NCI-H2029 (cell line): ENCODE measurements at places on chromosomes 12 and 14.

DNA sequence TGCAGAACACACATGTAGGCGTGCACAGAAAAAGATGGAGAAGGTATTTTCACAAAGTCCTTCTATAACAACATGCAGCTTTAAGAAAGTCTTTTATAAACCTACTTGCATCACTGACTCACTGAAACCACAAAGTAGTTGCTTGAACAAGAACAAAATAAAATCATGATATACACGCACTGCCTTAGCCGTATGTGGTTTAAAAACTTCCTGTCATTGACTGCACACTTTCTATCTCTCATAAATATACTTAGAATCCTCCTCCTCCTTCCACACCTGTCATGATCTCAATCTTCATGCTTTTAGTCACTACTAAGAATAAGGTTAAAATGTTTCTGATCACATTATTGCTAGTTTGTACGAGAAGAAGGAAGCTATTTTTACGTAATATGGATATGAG lies 31.8 kb upstream of the RAD51AP1 start:
- DNase-seq, result no peak

DNA sequence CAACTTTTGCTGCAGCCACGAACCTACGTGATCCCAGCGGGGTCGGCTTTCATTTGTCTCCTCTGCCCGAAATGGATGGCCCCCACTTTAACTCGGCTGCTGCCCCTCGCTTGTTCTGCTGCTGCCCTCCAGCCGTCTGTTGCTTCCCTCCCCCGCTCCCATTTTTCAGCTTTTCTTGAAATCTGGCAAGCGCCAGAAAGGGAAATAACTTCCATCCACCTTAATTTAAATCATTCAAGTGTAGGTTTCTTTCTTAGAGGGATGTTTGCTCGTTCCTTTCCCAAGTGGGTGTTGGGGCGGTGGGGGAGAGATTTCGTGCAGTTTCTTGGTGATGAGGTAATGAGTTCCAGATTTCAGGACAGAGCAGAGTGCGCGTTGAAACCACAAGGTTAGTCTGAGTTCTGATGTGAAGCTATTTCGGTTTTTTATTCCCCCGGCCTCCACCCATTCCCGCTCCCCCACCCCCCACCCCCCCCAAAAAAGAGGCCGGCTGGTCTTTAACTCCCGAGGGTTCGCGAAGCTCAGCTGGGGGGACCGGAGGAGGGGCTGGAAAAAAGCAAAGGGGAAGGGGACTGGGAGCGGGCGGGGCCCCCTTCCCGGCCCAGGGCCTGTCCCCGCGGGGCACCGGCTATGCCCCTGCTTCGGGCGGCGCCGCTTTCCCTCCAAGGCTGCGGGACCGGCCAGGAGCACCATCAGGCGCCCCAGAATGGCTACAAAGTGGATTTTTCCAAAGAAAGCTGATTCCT lies 2.2 kb upstream of the ZFP36L1 start:
- DNase-seq, result no peak

GRCh38 chr14:58666737-58667136 lies 29.0 kb downstream of the DACT1 start:
- DNase-seq, result no peak

GRCh38 chr12:104650541-104650940 lies 193.8 kb downstream of the CHST11 start:
- DNase-seq, result no peak

- no peak for DNase-seq
Measured at GRCh38 chr12:100476013-100476751, 2.5 kb downstream of the NR1H4 start.

GRCh38 chr14:64698903-64699302 lies 5.3 kb upstream of the PLEKHG3 start:
- peak; percentile 47 for DNase-seq

GRCh38 chr12:76922866-76923265 lies 44.0 kb upstream of the CSRP2 start:
- DNase-seq, result no peak

- DNase-seq, result peak; percentile 69
Measured at GRCh38 chr12:6534945-6535696, 804 bp downstream of the GAPDH start.
